ENCODE measurements at places on chromosomes 3 and 15.

DNA sequence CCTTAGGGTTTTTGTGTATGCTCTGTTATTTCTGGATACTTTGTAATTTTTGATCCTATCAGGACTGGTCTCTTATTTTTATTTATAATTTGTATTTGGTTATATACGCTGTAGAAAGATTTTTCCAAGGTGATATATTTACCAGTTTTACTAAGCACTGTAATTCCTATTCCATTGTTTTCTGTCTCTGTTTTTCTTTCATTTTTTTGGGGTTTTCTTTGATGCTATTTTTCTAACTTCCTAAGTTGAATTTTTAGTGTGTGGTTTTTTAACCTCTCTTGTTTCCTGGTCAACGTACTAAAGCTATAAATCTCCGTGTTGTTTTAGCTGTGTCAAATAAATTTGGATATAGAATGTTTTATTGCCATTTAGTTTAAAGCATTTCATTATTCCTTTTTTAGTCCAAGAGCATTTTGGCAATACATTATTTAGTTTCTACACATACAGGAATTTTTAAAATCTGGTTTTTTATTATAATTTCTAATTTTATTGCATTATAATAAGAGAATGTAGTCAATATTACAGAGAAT lies 128.1 kb upstream of the THRB start:
- DNase-seq, result no peak

DNA sequence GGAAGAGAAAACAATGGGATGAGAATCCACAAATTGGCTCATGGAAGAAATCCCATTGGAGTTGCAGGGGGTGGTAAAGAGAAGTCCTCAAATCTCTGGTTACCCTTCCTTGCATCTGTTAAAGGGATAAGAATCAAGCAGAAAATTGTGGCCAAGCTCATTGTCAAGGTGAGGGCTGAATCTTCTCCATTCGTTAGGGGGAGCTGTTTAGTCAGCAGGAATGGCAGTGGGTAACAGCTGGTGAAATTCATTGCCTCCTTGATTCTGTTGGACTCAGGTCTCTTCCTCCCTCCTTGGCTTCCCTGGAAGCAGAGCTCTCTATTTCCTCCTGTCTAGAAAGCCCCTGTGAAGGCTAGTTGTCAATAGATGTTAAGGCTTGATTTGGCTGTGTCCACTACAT lies 343.1 kb upstream of the SEMA6D start:
- DNase-seq, result no peak

DNA sequence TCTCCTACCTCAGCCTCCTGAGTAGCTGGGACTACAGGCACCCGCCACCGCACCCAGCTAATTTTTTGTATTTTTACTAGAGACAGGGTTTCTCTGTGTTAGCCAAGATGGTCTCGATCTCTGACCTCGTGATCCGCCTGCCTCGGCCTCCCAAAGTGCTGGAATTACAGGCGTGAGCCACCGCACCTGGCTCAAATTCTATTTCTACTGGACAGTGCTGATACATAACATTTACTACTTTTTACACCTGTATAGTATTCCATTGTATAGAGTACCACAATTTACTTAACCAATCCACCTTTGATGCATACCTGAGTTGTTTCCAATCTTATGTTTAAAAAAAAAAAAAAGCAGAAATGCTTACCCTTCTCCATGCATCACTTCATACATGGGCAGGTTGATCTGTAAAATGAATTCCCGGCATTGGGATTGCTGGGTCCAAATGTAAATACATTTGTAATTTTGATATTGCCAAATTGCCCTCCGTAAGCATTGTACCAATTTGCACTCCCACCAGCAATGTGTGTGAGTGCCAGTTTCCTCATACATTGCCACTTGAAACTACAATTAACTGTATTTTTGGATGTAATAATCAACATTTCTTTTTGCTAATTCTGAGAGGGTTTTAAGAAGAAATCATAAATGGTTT lies 94.5 kb downstream of the NPTN start:
- DNase-seq, result no peak

GRCh38 chr15:58590236-58590635 lies 158.4 kb downstream of the LIPC start:
- no peak for DNase-seq

- DNase-seq, result no peak
Measured at GRCh38 chr3:130425484-130425883, 80.0 kb downstream of the COL6A5 start.

Data from suppressor macrophage (primary cell).